GM04503 (cell line): ENCODE measurements at places on chromosomes 7 and 10.

- DNase-seq = peak; percentile 42
Observed at GRCh38 chr10:107971973-107972372, 807.5 kb upstream of the SORCS1 start.

DNA sequence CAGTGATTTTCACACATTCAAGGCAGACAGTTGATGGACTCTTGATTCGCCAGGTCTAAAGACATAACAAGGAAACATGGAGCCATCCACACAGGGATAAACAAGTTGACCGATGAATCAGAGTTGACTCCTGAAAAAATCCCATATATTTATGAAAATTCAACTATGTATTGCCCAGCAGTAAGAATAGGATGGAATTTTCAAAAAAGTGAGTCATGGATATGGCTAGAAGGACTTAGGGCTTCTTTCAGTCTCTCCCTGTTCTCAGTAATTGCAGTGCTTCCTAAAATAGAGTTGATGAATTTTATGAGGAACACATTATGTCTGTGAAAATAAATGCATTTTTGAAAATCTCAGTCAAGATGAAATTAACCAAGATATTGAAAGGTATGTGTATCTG, 301.2 kb downstream of the PLXDC2 start:
- no peak for DNase-seq

DNA sequence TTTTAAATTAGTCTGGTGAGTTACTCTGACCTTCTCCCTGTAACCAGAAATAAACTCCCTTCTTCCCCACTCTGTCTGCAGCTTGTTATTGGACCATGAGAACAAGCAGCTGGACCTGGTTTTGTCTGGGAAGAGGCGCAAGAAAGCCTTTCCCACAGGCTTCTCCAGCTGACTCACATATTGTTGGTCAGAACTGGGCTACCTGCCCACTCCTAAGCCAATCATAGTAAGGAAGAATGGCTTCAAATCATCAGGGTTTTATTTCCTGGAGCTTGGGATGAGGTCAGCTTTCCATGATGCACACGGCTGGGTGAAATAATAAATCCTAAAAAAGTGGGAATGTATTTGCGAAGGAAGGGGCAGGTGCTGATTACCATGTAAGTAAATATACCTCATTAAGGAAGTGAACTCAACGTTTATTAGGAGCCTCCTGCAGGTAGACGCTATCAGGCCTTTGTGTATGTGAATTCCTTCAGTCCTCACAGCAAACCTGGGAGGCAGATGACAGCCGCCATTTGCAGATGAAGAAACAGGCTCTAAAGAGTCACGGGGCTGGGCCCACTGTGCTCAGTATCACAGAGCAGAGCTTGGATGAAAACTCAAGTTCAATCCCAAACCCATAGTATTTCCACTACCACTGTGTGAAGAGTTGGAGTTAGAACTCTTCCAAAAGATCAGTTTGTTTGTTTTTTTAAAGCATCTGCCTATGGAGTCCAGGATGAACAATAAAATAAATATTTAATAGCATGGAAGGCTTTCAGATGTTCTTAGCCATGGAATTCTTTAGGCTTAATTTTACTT, 32.8 kb downstream of the IL15RA start:
- DNase-seq = peak; percentile 99

GRCh38 chr7:114791771-114792170, 130.1 kb upstream of the MDFIC start:
- no peak for DNase-seq

- no peak for DNase-seq
Observed at GRCh38 chr7:124738639-124739038, 27.0 kb downstream of the GPR37 start.
